NCI-H1930 (cell line): ENCODE measurements at places on chromosomes 6 and 20.

DNA sequence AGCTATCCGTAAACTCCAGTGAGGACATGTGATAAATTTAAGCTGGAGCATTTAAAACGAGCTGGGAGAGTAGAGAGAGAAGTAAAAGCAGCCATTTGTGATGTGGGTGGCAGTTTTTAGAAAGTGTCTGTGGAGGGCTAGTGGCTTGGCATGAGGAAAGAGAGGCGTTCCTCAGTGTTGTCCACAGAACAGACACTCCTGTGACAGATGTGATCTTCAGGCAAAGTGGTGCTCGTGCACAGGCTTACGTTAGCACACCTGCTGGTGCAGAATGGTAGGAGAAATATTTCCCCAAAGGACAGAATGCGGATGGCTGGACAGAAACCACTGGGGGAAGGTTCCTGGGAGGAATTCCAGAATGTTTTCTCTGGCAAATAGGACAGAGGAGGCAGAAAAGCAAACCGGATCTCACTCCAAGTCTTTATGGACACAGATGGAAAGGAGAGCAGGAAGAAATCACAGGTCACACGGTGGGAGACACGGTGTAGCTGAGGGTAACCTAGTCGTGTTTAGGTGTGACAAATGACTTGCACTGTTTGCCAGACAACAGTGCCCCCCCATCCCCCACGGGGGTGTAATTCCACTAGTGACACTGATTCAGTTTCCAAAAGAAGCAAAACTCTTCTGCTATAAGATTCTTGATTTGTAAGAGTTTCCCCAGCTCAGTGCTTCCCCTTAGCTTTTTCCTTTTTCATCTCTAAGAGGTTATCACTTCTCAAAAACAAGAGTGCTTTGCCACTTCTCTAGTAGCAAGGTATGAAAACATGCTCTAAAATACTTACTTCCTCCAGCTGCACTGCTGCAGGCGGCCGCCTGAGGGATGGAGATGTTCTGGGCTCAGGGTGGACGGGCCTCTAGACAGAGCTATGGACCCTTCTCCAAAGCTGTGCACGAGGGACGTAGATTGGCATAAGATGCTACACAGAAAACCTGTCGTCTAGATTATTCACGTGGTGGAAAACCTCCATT, 293.2 kb downstream of the QKI start:
- DNase-seq, result no peak

DNA sequence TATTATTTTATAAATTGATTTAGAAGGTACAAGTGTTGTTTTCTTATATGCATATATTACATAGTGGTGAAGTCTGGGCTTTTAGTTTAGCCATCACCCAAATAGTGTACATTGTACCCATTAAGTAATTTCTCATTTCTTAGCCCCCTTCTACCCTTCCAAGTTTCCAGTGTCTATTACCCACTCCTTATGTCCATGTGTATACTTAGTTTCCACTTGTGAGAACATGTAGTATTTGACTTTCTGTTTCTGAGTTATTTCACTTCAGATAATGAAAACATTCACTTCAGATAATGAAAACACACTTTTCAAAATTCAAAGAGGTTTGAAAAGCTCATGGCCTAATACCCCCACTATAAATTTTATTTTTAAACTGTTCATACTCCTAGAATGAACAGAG, 14.5 kb downstream of the DEFB125 start:
- no peak for DNase-seq

- no peak for DNase-seq
Observed at GRCh38 chr6:82246802-82247504, 591 bp downstream of the IBTK start.

- DNase-seq, result no peak
Observed at GRCh38 chr20:14431568-14431967, 94.2 kb upstream of the FLRT3 start.

GRCh38 chr6:118611334-118611733, 40.1 kb downstream of the CEP85L start:
- DNase-seq, result no peak

DNA sequence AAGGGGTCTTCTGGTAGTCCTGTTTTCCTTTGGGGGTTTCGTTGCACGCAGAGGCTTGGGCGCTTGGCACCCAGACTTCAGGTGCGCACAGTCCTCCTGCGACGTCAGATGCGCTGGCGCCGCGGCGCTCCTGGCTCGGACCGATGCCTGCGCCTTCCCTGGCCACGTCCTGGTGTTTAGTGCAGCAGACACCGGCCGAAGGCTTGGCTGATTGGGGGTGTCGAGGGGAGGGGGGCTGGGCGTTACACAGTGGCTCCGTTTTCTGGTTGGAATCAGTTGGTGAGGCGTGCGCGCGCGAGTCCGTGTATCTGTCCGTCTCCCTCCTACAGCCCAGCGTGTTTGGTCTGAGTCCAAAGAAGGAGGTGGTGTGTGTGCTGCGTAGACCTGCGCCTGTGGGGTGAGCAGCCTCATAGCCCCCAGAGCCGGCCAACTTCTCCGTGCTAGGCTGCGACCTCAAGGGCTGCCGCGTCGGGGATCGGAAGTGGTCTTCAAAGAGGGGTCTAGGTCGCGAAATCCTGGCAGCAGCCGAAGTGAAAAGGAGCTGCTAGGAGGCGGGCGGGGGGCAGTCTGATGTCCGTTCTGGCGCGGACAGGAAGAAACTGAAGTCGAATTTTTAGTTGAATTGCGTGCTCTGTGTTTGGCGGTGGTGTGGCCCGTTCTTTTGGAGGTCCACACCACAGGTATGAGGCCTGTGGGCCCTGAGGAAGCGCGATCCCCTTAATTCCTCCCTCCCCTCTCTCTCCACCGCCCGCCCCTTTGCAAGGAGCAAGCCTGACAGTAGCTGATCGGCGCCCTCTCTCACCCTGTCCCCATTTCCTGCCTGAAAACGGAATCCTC, 1.5 kb downstream of the SYNDIG1 start:
- no peak for DNase-seq

- no peak for DNase-seq
Observed at GRCh38 chr20:37479925-37480691, 40.9 kb upstream of the NNAT start.

DNA sequence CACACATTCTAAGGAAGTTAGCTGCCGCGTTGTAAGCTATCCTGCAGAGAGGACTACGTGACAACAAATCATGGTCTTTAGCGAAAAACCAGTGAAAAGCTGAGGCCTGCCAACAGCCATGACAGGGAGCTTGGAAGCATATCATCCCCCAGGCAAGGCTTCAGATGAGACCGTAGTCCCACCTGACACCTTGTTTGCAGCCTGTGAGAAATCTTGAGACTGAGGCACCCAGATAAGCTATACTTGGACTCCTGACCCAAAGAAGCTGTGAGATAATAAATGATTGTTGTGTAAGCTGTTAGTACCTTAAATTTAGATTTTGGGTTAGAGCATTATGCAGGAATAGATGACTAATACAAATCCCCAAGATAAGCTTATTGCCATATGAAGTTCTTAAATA, 45.4 kb upstream of the SENP6 start:
- DNase-seq, result no peak
